Activated naive CD8-positive, alpha-beta T cell treated with anti-CD3 and anti-CD28 coated beads, Interleukin-2, amount 50 U/mL, for 16 hours (primary cell): ENCODE measurements at places on chromosomes 3 and 15.

GRCh38 chr3:159830523-159831154 lies 158.0 kb upstream of the IL12A start:
- DNase-seq, result no peak

DNA sequence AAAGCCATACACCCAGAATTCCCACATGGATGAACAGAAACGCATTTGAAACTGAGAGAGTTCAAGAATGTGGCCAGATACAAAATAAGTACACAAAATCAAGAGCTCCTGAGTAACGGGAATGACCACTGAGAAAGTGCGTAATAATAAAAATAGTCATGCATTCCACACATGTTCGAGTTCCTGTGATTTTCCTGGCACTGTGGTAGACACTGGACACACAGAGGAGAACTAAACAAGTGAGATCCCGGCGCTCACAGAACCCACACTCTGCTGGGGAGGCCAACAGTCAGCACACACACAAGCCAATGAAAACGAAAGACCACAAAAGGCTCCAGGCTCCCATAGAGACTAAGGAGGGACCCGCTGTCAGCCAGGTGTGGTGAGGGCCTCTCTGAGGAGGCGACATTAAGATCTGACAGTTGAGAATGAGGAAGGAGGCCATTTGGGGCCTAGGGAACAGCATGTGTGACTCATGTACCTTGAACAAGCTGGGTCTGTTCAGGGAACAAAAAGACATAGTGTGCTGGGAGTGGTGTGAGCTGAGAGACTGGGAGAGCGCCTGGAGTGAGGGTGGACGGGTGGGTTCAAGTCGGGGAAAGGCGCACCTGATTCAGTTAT lies 5.1 kb downstream of the FAM107A start:
- DNase-seq, result no peak

- DNase-seq, result no peak
Measured at GRCh38 chr15:99095626-99096025, 9.3 kb upstream of the SYNM start.

DNA sequence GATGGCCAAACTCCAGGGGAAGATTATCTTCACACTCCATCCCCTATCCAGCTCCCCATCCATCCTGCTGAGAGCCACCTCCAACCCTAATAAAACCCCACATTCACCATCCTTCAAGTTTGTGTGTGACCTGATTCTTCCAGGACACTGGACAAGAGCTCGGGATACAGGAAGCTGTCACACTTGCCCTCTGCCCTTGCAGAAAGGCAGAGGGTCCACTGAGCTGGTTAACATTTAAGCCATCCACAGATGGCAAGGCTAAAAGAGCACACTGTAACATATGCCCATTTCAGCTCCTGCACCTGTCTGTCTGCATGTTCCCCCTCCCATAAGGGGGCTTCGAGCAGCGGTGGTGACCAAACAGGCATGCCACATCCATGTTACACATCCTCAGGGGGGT lies 29.8 kb downstream of the SETMAR start:
- DNase-seq, result no peak

- DNase-seq, result no peak
Measured at GRCh38 chr3:70244422-70244821, 68.0 kb downstream of the MDFIC2 start.

DNA sequence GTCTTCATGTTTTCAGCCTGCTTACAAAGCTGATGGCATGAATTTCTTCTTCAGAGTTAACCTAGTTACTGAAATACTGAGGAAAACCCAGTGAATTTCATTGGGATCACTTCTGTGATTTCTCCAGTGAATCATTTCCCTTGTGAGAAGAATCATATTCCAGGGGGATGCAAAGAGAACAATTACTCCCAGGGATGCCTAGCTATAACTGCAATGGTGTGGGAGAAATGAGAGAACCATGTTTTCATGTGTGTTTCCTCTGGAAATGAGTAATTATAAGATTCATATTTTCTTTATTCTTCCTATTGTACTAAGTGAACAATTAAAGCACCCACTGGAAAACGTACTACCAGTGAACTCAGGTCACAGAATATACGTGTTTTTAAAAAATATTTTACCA lies 485.4 kb downstream of the GRM7 start:
- DNase-seq, result no peak

DNA sequence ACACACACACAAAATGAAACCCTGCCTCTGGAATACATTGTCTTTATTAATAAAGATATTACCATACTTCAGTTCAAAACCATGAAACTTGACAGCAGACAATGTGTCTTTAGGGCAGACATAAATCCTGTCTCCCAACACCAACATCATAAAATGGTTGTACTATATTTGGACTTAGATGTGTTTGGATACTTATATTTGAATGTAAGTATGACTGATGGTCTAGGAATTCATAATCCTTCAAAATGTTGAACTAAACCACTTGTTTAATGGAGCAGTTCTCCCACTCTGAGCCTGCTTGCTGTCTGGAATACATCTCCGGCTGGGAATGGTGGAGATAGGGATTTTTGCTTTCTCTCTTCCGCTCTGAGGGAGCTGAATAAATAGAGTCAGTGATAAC lies 10.6 kb downstream of the FBN1 start:
- DNase-seq, result no peak

GRCh38 chr15:70244978-70245542 lies 147.3 kb upstream of the TLE3 start:
- DNase-seq, result no peak

- no peak for DNase-seq
Measured at GRCh38 chr15:60155661-60156060, 151.6 kb downstream of the FOXB1 start.

GRCh38 chr3:126133606-126134005 lies 46.8 kb downstream of the ALDH1L1 start:
- DNase-seq, result no peak

DNA sequence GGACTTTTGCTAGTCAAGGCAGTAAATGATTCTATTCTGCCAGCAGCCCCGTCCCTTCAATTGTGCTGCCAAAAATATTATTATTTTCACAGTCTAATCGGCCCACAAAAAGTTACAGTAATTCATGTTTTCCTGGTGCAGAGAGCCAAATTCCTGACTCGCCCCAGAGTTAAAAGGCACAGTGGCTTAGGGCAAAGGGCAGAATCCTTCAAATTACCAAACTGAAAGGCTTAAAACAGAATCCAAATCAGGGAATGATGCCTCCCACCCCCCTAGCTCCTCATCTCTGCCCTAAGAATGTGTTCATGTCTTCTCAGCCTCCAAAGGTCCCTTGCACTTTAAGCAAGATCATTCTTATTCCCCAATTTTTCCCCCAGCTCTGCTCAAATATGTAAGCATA lies 477.8 kb upstream of the PROK2 start:
- DNase-seq, result no peak
